ENCODE measurements at places on chromosomes 13 and 19.

GRCh38 chr13:113448885-113449692 is 4.2 kb downstream of the ADPRHL1 start:
- DNase-seq: no peak

DNA sequence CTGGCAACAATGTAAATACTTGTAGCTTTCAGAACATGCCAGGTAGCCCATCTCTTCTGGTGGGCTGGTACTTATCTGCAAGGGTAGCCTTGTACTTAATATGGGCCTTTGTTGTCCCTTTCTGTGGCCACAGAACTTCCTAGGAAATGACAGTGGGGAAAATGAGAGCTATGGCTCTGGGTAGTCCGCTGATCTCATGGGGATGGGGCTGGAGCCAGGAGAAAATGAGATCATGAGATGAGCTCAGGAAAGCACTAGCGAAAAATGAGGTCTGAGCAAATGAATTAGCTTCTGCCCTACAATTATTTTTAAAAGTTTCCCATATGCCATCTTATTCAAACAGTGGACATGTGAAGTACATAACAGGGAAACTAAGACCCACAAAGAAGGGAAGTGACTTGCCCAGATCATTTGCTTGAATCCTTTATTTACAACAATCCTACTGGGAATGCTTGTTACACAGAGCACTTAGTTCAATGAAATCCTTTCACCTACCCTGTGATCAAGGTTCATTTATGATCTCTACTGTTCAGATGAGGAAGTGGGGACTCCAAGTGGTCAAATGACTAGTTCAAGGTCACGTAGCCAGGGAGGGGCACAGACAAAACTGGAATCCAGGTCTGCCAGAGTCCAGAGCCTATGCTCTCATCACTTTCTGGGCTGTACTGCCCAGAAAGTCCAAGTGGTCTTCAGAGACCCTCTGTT is 87.1 kb downstream of the PTPRS start:
- no peak for DNase-seq

GRCh38 chr19:46573679-46574498 is 27.2 kb upstream of the CALM3 start:
- no peak for DNase-seq

- DNase-seq: peak; percentile 42
These were observed at the start of gene ZFP28 for GRCh38 chr19:56538761-56539263. Gene ZFP28, plus strand, starts transcription at chr19:56538948. Its CDS starts 71 bp downstream, at chr19:56539019.

GRCh38 chr19:30160426-30160825 is 211.8 kb upstream of the ZNF536 start:
- no peak for DNase-seq

GRCh38 chr19:48295458-48295857 is 25.6 kb downstream of the ZNF114 start:
- DNase-seq: no peak

DNA sequence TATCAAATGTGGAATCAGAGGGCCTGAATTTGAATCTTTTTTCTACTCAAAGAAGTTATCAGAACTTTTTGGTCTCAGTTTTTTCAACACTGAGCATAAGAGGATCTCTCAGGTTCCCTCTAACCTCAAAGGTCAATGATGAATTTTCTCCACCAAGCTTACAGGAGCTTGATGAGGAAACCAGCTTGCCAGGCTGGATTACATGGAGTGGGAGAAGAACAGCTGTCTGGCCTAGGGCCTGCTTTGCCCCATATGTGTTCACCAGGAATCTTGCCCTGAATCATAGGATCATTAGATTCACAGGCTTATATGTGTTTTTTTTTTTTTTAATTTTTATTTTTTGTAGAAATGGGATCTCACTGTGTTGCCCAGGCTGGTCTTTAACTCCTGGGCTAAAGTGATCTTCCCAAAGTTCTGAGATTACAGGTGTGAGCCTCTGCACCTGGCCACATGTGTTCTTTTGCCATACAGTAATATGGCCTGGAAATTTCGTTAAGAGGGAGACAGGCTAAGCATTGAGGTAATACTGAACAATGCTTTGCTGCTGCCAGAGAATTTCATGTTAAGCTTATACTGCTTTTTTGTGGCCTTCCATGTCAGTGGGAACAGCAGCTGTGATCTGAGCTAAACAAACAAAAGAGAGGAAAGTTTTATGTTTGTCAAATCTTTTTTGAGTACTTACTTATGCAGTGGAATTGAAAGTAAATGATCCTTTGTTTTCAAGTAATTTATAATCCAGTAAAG is 110.6 kb downstream of the DNAJC3 start:
- DNase-seq: no peak

GRCh38 chr19:48633148-48634035 is 3.8 kb downstream of the DBP start:
- no peak for DNase-seq

GRCh38 chr19:36100476-36100875 is 10.5 kb upstream of the OVOL3 start:
- DNase-seq: no peak

- DNase-seq: no peak
These were observed 8.8 kb downstream of the PRR36 start for GRCh38 chr19:7865262-7865911.

GRCh38 chr13:60756306-60756705 is 359.3 kb downstream of the TDRD3 start:
- DNase-seq: no peak

- no peak for DNase-seq
These were observed 7.1 kb upstream of the PDE4C start for GRCh38 chr19:18233224-18233825.

DNA sequence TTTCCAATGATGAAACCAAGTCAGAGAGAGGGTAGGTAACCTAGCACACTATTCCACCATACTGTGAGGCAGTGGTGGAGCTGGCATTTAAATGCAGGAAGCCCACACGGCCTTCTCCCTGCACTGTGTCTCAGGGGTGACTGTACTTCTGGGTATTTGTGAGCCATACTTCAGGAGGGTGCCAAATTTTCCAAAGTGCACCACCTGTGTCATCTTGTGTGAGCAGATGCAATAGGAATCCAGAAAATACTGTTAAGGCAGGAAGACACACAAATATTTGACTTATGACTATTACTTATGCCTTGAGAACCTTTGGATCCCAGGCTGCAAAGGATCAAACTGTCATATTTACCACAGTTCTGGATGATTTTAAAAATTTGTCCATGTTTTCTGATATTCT is 17.3 kb downstream of the ZNF229 start:
- DNase-seq: no peak

DNA sequence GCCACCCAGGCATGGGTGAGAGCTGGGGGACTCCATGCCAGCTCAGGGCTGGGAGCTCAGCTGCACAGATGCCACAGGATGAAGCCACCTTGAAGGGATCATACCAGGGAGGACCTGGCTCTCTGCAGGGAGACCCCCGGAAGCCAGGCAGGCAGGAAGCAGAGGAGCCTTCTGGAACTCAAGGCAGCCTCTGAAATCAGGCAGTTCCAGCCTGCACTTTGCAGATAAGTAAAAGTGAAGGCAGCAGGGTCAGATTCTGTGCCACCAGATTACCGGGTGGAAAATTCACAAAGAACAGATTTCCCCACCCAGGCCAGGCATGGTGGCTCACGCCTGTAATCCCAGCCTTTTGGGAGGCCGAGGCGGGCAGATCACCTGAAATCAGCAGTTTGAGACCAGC is 2.5 kb downstream of the TMEM259 start:
- DNase-seq: no peak

- DNase-seq: no peak
These were observed 55.0 kb downstream of the GGACT start for GRCh38 chr13:100533588-100534041.

GRCh38 chr19:30887042-30887441 is 462.2 kb downstream of the TSHZ3 start:
- no peak for DNase-seq

DNA sequence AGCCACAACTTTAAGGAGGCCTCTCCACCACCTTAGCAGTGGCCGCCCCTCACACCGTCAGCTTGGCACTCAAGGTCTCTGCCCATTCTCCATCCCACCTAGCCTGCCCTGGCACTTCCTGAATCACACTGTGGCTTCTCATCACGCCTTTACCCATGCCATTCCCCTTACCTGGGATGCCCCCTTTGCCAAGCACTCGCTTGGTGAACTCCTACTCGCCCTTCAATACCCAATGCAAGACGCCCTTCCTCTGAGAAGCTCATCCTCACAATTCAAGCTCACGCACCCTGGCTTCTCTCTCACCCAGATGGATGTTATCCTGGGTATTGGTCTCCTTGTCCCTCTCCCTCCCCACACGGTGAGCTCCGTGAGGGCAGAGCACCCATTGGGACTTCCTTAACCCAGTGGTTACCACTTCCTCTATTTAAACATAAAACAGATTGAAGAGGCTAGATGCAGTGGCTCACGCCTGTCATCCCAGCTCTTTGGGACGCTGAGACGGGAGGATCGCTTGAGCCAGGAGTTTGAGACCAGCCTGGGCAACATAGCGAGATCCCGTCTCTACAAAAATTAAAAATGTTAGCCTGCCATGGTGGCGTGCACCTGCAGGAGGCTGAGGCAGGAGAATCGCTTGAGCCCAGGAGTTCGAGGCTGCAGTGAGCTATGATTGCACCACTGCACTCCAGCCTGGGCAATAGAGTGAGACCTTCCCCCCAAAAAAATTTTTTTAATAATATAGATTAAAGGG is 12.6 kb upstream of the SHD start:
- no peak for DNase-seq

GRCh38 chr13:48600374-48601364 is 53.1 kb upstream of the CYSLTR2 start:
- DNase-seq: no peak

GRCh38 chr19:19451429-19452242 is 46.2 kb downstream of the GATAD2A start:
- DNase-seq: no peak

DNA sequence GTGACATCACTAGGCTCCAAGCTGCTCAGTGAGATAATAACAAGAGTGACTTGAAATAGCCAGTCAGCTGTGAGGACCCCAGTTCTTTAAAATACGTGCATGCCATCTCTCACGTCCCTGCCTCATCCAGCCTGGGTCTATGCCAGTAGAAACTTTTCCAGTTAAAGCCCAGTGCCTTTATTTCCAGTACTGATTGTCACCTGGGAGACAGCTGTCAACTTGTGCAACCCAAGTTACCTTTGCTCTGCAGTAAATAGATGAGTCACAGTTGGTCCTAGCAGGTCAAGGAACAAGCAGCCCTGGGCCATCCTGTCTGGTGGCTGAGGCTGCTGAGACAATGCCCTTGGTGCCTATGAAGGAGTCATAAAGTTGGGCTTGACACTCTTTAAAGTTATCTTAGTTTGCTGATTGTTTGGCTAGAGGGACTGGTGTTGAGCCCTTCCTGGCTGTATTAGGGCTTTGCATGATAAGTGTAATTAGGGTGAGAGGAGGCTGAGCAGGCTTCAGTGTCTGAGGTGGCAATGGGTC is 228.7 kb downstream of the LACC1 start:
- no peak for DNase-seq

GRCh38 chr19:7692417-7693088 is 9.4 kb downstream of the FCER2 start:
- DNase-seq: no peak

GRCh38 chr19:49337267-49338022 is 2.2 kb downstream of the CD37 start:
- DNase-seq: no peak

DNA sequence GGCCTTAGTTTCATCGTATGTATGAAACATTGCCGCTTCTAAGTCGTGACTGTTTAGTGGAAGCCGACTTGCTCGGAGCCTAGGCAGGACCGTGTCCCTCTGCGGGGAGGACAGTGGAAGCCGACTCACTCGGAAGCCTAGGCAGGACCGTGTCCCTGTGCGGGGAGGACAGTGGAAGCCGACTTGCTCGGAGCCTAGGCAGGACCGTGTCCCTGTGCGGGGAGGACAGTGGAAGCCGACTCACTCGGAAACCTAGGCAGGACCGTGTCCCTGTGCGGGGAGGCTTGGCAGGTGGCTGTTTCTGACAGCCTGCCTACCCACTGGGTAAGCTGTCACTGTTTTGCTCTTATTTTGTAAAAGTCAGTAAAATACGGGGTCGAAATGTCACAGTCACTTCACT is 20.4 kb upstream of the DCUN1D2 start:
- DNase-seq: no peak

DNA sequence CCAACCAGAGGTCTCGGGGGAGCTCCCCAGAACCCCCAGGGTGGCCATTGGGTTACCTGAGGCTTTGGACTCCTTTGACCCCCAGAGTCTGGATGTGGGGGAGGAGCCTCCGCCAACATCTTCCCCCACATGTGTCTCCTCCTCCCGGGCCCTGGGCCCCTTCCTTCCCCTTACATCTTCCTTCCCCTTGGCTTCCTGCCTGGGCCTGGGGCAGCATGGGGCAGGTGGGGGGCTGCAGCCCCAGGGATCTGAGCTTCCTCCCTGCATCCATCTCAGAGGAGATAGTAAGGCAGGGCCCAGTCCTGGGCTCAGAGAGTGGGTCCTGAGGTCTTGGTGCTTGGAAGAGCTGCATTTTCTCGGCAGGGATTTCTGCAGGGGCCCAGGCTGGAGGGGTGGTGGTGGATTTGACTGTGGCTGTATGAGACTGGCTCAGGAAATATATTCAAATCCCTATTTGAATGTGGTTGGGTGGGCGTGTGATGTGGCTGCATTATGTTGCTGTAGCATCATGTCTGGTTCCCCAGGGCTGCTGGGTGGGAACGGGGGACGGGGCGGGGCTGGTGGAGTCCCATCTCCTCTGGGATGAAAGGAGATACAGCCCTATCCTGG is 919 bp downstream of the VAV1 start:
- DNase-seq: no peak

DNA sequence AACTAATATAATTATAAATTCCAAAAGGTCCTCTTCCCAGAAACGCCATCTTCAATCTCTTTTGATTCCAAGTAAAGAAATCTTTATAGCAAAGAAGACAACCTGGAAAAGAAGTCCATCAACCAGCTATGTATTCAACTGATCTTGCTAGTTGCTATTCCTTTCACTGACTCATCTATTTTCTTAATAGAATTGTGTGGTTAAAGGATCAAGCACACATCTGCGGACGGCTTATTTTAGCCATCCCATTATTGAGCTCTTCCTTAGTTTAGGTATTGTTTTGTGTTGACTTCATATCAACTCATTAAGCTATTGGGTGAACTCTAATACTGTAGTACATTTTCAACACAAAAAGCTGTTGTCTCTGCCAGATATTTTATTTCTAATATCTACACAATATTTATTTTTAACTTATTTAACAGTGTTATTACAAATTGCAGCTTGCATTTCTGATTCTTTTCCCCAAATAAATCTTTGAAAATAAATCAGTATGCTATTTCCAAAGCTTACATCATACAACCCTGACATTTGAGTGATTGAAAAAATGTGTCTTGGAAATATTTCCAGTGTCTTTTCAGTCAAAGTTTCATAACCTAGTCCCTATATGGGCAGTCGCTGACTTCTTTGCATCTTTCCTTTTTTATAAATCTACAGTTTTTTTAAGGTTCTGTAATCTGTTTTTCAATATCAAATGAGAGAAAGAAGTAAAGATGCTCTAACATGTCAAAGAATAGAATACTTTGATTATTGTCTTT is 158.8 kb upstream of the SPRY2 start:
- no peak for DNase-seq

- DNase-seq: no peak
These were observed 345.3 kb downstream of the ENOX1 start for GRCh38 chr13:43441464-43441863.

- DNase-seq: no peak
These were observed 461 bp upstream of the HSPB6 start for GRCh38 chr19:35757231-35757748.

Measured in stimulated activated CD8-positive, alpha-beta memory T cell treated with anti-CD3 and anti-CD28 coated beads, Interleukin-15, amount 100 ng/mL, for 24 hours (primary cell).